Stromal cell of bone marrow (primary cell): ENCODE measurements at places on chromosomes 3 and 15.

- no peak for DNase-seq
Measured at GRCh38 chr15:31398677-31399301, 72.2 kb downstream of the KLF13 start.

DNA sequence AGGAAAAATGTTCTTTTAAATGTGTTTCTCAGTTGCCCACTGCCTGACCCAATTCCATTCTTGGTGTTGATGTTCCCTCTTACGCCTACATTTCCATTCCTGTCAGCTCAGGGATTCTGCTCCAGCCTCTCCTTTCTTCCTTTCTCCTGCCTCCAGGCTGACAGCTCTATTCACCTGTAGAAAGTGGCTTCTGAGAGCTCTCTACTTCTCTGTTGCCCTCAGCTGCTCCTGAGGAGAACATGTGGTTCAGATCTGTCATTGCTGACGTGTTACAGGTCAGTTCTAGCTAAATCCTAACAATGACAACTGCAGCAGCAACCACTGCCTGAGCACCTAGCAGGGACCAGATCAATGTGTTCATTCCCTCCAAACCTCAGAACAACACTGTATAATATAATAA, 144.9 kb upstream of the PLAAT1 start:
- DNase-seq, result no peak

DNA sequence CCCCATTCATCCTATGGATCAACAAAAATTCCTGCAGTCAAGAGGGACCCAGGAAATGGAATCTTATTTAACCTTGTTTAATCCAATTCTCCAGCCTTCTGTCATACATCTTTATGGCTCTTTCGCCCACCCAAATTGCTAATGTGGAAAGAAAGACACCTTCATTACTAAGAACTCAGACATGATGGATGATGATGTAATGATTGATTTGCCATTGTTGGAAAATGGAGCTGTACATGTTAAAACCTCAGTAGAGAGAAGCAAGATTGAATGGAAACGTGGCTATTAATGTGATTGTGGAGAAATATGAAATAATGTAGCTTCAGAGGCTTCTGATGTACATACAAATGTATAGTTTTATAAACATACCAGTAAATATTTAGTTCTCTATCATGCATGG, 15.7 kb upstream of the PTPRG start:
- DNase-seq, result no peak

DNA sequence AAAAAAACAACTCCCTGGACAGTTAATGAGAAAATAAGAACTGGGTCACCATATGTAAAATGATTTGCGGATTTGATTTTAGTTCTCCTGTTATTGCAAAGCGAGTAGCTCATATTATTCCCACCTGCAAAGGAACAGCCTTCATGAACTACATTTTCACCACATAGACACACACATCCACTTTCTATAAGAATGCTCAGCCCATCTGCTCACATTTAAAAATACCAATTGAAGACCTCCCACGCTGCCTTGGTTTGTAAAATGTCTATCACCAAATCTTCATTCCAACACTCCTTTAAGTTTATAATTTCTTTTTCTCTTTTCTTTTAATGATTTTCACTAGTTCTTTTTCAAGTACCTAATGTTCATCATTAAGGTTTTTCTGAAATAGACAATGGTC, 148.6 kb downstream of the FGF12 start:
- DNase-seq, result no peak

- no peak for DNase-seq
Measured at GRCh38 chr3:170602556-170602955, 16.7 kb upstream of the SLC7A14 start.
